ENCODE measurements at places on chromosomes 2 and 18.

DNA sequence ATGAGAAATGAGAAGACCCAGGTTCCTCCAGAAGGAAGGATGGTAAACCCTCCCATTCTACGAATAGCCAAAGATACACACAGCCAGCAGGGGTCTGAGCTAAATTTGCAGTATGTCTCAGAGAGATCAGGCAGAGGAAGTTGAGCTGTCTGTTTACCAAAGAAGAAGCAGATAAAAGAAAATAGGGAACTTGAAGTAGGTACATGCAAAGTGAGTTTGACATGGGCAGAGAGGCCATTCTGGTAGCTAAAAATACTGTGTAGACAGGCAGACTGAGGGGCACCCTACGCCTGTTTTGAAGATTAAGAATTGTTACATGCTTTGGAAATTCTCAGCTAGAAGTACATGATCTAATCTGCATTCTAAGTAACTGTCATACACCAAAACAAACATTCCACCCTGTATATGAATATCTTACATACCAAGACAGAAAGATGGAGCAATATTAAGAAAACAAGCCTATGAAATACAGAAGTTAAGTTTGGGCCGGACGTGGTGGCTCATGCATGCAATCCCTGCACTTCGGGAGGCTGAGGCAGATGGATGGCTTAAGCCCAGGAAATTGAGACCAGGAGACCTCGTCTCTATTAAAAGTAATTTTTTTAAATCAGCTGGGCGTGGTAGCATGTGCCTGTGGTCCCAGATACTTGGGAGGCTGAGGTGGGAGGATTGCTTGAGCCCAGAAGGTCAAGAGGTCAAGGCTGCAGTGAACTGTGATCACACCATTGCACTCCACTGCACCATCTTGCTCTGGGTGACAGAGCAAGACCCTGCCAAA, 157.9 kb downstream of the ANKRD44 start:
- DNase-seq, result no peak

DNA sequence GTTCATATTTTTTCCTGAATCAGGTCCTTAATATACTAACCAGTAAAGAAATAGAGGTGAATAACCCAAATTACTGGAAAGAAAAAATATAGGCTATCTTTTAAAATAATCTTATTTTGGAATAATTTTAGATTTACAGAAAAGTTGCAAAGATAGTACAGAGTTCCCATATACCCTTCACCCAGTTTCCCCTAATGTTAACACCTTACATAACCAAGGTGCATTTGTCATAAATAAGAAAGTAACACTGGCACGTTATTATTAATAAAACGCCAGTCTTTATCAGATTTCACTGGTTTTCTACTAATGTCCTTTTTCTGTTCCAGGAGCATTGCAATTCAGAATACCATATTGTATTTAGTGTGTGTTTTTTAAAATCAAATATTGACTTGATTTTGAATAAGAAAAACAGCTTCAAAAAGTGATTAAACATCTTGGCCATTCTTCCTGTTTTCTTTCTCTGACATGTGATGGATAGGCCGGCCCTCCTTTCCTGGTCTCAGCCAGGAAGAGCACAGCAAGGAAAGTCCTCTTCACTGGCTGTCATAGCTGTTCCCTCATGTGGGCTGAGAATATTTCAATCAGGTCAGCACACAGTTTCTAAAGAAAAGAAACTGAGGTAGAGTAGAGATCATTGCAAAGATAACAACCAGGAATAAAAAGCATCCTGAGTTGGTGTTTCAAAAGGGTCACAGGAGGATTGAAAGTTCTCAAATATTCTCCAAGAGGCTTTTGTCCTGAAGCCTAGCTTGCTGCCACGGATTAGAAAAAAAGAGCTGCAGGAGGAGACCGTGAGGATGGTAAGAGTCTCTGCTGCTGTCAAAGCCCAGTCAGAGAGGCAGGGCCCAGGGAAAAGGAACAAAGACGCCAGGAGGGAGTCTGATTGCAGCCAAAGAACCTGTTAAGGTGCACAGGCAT, 79.3 kb upstream of the ARL5A start:
- no peak for DNase-seq

DNA sequence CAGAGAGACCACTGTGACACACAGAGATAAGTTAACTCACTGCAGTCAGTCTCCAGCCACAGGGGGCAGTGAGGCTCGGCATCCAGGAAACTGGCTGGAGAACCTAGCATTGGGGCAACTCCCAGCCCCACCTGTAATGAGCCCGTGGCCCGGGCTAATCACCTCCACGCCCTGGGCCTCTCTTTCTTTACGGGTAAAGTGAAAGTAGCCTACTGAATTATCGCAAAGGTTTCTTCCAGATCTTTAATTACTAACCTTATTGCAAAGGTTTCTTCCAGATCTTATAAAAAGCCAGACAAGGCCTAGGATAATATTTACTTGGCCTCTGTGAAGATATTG, 45.7 kb upstream of the ACAA2 start:
- DNase-seq, result no peak

DNA sequence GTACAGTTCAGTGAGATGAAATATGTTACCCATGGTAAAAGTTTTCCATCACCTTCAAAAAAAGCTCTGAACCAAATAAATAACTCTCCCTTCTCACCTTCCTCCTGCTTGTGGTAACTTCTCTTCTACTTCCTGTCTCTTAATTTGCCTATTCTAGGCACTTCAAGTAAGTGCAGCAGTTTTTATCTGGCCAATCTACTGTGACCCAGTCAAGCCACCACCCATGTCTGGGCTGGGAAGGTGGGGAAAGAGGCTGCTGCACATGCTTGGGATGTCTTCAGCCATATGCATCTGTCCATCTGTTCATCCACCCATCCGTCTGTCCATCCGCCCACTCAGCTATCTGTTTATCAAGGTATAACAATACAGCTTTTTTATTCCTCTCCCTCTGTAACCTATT, 31.6 kb downstream of the ZNF532 start:
- no peak for DNase-seq

DNA sequence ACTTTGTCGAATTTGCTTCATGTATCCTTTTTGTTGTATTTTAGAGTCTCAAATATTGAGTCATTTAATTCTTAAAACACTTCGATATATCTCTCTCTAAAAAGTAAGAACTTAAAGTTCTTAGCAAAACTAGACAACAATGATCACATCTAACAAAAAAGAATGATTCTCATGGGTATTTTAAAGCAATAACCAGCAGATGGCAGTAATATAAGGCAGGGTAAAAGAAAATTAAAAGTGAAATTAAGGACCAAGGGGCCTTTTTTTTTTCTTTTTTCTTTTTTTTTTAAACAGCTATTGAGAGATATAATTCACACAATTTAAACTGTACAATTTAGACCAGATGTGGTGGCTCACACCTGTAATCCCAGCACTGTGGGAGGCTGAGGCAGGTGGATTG, 9.9 kb upstream of the AOX1 start:
- no peak for DNase-seq

GRCh38 chr2:196170606-196171247, 651 bp downstream of the STK17B start:
- no peak for DNase-seq

GRCh38 chr2:36770542-36771287, 74.2 kb downstream of the VIT start:
- DNase-seq, result peak; percentile 2

GRCh38 chr2:17975401-17975800, 96.9 kb downstream of the KCNS3 start:
- no peak for DNase-seq

- no peak for DNase-seq
These were observed 461.9 kb upstream of the HS6ST1 start for GRCh38 chr2:128780434-128781080.

- DNase-seq, result no peak
These were observed 85.1 kb upstream of the ATL2 start for GRCh38 chr2:38462121-38462661.

- DNase-seq, result no peak
These were observed 199.4 kb upstream of the CYP26B1 start for GRCh38 chr2:72347081-72347480.

DNA sequence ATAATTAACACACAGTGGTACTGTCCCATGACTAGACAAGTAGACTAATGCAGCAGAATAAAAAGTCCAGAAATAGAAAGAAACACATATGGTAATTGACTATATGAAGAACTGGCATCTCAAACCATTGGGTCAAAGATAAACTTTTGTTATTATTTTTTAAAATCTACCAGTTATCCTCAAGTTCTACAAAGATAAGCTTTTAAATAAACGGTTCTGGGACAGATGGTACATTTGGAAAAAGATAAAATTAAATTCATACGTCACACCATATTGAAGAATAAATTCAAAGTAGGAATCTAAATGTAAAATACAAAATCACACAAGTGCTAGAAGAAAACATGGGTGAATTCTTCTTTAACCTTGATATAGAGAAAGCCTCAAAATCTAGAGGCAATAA, 37.6 kb upstream of the PLEKHM3 start:
- DNase-seq, result no peak

- DNase-seq, result no peak
These were observed 208.6 kb downstream of the RBM43 start for GRCh38 chr2:151052850-151053660.

DNA sequence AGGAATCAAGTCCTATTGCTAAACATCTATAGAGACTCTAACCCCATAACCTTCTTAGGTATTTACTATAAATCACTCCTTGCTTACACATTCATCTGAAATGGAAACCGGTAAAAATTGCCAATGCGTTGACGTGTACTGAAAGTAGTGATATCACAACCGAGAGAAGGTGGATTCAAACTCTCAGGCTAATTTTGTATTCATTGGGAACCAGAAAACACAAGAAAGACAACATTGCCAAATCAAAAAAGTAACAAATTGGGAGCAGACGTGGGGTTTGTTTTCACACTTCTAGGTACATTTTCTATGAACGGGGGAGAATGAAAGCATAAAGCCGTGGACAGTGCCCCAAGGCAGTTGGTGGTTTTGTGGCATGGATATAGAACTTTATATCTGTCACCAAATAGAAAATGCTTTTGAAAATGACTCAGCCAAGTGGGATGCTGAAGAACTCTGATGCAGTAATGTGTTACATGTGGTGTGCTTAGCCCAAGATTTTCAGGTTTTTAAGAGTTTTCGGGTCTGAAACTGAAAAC, 155.1 kb upstream of the RASGRP3 start:
- no peak for DNase-seq

DNA sequence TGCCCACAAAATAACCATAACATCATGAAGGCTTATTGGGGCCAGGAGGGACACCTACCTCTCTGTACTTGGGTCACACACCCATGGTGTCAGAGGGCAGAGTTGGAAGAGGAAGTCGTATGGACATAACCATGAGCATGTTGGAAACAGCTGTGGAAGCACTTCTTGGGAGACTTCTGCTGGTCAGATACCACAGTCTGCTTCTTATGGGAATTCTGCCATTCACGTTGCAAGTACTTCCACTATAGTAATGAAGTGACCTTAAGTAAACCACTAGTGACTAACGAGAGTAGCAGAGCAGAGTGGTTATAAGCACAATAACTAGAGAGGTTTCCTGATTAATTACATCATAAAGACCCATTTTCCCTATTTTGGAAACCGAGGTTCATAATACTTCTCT, 61.1 kb upstream of the TFPI start:
- no peak for DNase-seq

DNA sequence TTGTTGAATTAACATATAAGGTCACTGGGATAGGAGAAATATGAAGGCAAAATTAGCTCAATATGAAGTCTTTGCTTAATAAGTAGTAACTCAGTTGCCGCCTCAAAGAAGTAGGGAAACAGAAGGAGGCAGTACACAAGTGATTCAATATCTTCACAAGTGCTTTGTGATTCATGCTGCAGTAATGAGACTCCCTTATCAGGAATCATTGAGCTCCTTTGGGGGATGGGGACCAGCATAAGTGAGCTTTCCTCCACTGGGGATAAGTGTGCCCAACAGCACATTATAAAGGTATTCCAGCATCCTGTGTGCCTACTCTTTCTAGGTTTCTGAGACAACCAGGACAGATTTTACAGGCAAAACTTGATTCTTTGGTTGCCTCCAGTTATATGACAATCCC, 323.4 kb upstream of the UBE2E3 start:
- no peak for DNase-seq

- no peak for DNase-seq
These were observed 91.8 kb downstream of the KLHL29 start for GRCh38 chr2:23476786-23477185.

DNA sequence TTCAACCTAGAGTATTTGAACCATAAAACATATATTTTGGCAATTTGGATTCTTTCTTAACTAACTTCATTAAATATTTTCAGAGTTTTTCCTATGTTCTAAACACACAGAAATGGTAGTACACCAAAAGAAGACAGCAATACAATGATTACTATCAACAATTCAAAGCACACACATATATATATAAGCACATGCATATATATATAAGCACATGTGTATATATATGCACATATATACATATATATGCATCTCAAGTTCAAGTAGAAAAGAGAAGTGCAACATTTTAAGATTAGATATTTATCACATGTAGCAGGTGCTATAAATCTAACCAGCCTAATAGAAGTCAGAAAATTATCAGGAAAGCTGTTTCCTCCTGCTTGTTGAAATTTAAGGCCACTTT, 320.9 kb upstream of the FSIP2 start:
- DNase-seq, result no peak

GRCh38 chr2:158144914-158145625, 43.4 kb downstream of the UPP2 start:
- DNase-seq, result no peak

- no peak for DNase-seq
These were observed 394.6 kb upstream of the MAP2 start for GRCh38 chr2:209029249-209029648.

DNA sequence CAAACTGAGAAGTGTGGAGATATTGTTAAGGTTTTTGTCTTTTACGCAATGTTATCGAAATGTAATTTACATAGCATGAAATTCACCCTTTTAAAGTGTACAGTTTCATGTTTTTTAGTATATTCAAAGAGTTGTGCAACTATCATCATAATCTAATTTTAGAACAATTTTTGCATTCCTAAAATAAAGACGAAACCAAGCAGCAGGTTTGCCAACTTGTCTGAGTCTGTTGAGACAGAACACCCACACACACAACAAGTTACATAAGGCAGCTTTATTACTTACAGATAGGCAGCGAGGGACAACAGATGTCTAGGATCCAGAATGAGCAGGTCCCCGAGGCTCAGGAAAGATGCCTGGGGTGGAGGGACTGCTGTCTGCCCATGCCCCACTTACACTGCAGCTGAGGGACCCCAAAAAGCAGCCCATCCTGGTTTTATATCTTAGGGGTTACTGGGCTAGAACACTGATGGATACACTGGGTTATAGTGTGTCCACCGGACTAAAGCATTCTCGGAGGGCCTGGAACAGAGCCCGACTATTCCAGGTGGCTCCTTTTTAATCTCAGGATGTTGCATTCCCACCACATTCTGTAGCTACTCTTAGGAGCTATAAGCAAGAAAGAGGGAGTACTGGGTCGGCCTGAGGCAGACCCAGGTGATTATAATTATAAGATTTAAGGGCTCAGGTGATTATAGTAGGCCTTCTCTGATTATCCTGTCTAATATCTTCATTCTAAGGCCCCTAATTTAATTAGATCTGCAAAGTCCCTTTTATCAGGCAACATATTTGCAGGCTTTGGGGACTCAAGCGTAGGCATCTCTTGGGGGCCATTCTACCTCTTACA, 150.2 kb upstream of the DOK6 start:
- DNase-seq, result no peak

- DNase-seq, result no peak
These were observed 63.0 kb downstream of the ADNP2 start for GRCh38 chr18:80172056-80172455.
